ENCODE measurements at places on chromosomes 6 and 20. TPM values are rescaled to one million over a fixed set of nuclear protein-coding genes. Genes with fewer than 3 reads are reported as not detected.

The SCRT2 gene
- polyA plus RNA-seq: not detected

DNA sequence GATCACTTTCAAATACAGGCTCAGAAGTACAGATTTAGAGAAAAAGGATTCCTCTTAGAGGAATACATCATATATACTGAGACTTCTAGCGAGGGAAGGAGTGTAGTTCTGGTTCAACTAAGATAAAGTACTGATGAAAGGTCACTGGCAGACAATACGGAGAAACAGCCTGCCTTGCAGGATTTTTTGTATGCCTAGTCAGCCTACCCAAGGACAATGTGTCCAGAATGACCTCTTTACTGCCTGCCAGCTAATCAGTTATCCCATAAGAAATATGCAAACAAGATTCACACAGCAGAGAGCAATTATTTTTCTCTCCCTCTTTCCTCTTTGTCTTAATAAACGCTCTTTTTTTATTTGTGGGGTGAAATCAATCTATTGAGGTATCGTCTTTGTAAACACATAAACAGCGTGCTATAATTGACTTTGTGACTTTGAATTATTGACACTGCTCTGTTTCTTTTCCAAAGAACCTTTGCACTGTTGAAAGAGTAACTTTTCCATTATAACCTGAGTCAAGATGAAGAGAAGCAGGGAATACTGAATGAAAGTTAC, 1.4 kb upstream of the TSPYL4 start:
- DNase-seq: no peak

DNA sequence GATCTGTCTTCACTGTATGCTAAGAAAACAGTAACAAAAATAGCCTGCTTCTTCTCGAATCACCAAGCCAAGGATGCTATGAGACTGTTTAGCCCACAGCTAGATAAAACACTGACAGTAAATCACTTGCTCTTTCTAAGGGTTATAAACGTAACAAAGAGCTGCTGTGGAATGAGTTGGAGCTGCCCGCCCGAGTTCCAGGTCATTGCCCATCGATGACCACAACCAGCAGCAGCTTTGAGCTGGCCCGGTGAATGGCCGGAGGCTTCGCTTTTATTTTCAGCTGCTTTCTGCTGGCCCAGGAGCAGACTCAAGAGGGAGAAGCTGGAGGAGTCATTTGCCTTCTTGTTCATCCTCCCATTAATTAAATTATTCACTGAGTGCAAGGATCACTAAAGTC, 82.2 kb upstream of the CDH4 start:
- DNase-seq: no peak

The LY6G5B gene
- 55.1 TPM for polyA plus RNA-seq

GRCh38 chr6:85465762-85466161, 15.9 kb downstream of the NT5E start:
- no peak for DNase-seq

The COMMD7 gene
- polyA plus RNA-seq: 133 TPM

DNA sequence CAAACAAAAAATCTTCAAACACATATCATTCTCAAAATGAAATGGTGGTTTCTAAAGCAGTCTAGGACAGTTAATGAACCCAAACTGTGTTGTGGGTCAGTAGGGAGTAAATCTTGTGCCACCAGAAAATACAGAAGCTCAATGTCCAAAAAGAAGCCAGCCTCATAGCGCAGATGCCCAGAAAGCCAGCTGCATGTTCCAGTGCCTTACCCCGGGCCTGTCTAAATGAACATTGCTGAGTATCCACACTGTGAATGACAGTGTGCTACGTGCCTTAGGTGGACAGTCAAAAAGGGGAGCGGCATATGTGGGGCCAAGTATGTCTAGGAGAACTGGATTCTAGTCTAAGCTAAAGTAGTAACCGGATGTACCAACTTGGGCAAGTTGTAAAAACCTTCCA, 10.9 kb downstream of the FYN start:
- DNase-seq: no peak

- DNase-seq: no peak
Observed at GRCh38 chr6:145022199-145022796, 713.0 kb downstream of the EPM2A start.

GRCh38 chr6:45921691-45922281, 93.9 kb downstream of the CLIC5 start:
- DNase-seq: no peak

- DNase-seq: no peak
Observed at GRCh38 chr6:135640449-135641111, 143.0 kb upstream of the AHI1 start.

GRCh38 chr20:36482044-36482473, 59.3 kb upstream of the MYL9 start:
- no peak for DNase-seq

The EDN1 gene
- polyA plus RNA-seq: 0.09 TPM

The PTCRA gene
- polyA plus RNA-seq: 0.55 TPM

The GSTA3 gene
- not detected for polyA plus RNA-seq

DNA sequence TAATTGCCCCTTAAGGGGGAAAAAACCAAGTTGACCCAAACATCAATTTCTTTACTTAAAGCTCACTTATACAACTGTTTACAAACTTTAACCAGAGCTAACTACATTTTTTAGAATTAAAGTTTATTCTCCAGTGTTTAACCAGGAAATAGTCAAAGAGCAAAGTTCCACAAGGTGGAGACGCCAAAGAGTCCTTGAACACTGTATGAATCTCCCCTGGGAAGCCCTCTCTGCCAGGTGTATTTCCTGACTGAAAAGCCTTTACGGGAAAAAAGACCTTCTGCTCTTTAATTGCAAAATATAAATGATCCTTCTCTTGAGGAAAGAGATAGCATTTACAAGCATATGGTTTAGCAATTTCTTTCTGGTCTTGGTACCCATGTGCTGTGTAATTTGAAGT, 36.2 kb downstream of the BTBD9 start:
- no peak for DNase-seq

The NHLRC1 gene
- 1.1 TPM for polyA plus RNA-seq

- no peak for DNase-seq
Observed at GRCh38 chr6:33704215-33705066, 7.1 kb downstream of the UQCC2 start.

The DEFB121 gene
- polyA plus RNA-seq: not detected

- DNase-seq: no peak
Observed at GRCh38 chr6:42704937-42705374, 17.4 kb downstream of the PRPH2 start.

- DNase-seq: no peak
Observed at GRCh38 chr20:3647473-3647872, 15.7 kb downstream of the GFRA4 start.

DNA sequence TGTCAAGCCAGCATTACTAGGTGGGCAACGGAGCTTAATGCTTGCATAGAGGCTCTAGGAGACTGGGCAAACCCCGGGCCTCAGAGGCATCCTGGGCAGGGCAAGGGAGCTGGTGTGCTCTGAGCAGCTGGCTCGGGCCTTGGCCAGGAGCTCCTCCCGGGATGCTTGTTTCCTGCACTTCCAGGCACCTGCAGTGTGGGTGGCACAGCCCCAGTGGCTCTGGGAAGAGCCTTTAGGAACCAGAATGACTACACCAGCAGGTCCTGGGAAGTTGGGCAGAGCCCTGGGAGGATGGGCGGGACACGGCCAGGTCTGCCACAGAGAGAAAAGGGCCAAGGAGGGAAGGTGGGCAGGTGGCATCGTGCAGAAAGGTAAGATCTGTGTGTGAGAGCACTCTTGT, 80.4 kb upstream of the CD93 start:
- DNase-seq: no peak

The PRDM13 gene
- not detected for polyA plus RNA-seq

DNA sequence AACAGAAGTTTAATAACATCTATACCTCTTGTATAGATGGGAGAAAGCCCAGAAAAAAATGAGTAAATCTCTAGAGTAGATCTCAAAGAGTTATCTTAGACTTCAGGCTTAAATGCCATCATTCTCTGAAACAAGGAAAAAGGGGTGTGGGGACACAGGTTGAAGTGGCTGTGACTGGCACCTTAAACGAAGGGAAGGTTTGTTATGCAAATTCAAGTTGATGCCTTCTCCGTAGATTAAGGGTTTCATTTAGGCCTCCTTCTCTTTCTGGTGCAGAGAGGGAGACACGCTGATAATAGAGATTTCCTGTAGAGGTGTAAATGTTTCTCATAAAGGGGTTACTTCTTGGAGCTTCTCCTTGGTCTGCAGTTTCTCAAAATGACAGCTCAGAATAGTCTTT, 252.1 kb downstream of the CD83 start:
- DNase-seq: no peak

The CST4 gene
- not detected for polyA plus RNA-seq

DNA sequence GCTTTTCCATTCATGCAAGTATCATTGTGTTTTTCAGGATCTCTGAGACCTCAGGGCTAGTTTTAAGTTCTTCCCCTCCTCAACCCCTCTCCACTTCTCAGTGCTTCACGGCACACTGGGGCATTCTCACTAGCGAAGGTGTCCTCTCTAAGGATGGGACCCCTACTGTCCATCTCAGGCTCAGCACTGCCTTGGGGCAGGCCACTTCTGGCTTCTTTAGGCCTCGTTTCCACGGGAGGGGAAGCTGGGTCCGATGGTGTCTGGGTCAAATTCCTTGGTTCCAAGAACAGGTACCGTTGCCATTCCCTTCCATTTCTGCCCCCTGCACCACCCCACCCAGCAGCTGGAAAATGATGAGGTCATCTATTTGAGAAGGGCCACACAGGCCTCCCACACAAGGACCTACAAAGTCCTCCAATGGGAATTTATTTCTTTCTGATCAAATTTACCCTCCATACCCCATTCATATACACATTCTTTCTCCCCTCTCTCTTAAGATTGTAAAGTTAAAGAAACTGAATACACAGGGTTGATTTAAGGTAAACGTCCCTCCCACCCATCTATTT, 17.2 kb downstream of the GNAS start:
- DNase-seq: no peak

The HLA-DRB1 gene
- 2,645 TPM for polyA plus RNA-seq

The ME1 gene
- polyA plus RNA-seq: 0.45 TPM

The NKX2-4 gene
- polyA plus RNA-seq: not detected

The SNHG17 gene
- polyA plus RNA-seq: 29.2 TPM

DNA sequence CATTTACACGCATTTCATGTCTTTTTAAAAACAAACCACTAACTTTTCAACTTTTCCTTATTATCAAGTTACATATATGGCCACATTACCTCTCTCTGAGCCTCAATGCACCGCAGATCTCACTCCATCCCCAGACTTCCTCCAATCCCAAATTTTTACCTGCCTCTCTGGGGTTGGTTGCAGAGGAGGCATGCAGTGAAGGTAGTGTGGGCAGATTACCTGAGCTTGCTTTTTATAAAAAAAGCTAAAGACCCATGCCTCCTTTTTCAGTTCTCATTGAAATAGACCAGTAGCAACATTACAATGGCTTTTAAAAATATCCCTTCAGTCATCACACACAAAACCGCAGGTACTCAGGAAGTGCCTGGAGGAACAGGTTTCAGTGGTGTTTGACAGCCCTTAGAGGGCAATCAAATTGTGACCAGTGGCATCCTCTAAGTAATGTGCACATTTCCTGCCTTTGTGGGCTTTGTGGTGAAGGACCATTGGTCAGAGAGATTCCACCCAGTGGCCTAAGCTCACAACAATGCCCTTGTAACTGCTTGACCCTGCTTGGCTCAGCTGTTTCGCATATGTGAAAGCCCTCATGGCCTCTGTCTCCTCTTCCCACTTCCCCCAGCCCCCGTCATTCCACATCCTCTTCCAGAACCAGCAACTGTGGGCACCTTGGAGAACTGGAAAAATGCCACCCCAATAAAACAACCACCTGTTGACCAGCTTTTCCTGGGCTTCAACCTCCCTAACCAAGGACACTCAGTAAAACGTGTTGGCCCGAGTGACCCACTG, 30.2 kb upstream of the IL17A start:
- DNase-seq: no peak

DNA sequence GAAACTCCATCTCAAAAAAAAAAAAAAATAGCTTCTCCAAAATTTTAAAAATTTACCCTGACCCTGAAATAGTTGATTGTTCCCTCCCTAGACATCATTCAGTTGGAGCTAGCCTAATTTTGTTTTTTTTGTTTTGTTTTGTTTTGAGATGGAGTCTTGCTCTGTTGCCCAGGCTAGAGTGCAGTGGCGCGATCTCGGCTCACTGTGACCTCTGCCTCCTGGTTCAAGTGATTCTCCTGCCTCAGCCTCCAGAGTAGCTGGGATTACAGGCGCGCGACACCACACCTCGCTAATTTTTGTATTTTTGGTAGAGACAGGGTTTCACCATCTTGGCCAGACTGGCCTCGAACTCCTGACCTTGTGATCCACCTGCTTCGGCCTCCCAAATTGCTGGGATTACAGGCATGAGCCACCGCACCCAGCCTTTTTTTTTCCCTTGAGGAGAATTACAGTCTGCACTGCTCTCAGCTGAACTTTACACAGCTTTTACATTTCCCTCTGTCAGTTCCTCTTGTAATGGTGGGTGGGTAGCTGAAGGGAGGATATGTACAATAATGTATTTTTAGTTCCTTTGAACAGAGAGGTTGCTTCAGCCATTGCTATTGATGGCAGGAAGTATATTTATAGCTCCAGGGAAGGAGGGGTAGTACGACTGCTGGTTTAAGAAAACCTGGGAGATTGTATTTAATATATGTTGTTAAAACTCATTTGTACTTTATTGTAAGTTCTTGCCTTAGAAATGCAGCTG, 27.7 kb downstream of the PTPRA start:
- DNase-seq: peak; percentile 17

GRCh38 chr6:36492092-36492491, 49.3 kb downstream of the KCTD20 start:
- no peak for DNase-seq

The SOBP gene
- not detected for polyA plus RNA-seq

GRCh38 chr20:52983726-52984450, 11.7 kb downstream of the TSHZ2 start:
- DNase-seq: no peak

DNA sequence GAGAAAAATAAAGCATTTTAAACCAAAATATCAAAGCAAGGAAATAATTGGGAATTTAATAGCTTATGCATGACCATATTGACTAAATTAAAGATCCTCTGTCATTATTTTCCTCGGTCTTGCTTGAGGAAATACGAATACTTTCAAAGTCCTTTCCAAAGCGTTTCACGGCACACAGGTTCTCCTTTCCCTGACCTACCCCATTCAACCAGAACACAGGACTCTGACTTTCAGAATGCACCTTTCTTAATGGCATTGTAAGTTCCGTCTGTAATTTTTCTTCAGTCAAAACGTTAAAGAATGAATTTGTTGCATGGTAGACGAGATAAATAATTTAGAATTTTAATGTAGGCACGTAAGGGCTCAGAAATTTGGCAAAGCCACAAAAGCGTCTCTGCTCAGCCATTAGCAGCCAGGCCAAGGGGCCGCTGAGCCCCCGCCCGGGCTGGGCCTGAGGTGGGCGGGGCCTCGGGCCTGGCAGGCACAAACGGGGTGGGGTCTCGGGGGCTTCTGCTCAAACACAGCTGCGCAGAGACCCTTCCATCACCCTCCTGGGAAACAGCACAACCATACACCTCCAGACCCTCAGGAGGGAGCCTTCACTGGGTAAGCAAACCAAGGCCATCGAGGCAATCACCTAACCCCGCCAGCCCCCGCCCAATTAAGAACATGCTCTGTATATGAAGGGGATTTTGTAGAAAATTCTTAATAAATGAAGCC, 3.4 kb downstream of the NEDD9 start:
- no peak for DNase-seq

DNA sequence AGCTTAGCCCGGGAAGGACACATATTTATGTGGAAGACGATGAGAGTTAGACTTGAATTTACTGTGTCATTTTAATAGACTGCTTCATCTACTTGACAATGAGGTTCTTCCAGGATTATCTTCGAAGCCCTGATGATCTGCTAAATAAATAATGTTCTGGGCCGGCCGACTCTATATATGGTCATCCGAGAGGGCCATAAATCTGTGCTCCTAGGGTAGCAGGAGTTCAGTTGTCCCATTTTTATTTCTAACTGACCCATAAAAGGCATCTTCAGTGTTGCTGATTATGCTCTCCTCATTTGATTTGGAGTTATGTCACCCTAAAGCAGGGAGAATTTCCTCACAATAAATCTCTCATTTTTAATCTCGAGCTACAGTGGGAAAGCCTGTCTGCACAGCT, 217.1 kb downstream of the SLC24A3 start:
- DNase-seq: no peak

The OPRM1 gene
- polyA plus RNA-seq: not detected

All from CD14-positive monocyte (primary cell).